ENCODE measurements at places on chromosomes 12 and 14. TPM values are rescaled to one million over a fixed set of nuclear protein-coding genes. Genes with fewer than 3 reads are reported as not detected.

- no peaks in the 10 kb centered on the region for H3K36me3 ChIP-seq
- H3K4me3 ChIP-seq = no peak overlapping the region
- no peak for DNase-seq
- H3K27me3 ChIP-seq = no peaks in the 10 kb centered on the region
- H3K27ac ChIP-seq = no peak overlapping the region
These were observed 79.6 kb downstream of the HMGA2 start for GRCh38 chr12:65903691-65904383.

DNA sequence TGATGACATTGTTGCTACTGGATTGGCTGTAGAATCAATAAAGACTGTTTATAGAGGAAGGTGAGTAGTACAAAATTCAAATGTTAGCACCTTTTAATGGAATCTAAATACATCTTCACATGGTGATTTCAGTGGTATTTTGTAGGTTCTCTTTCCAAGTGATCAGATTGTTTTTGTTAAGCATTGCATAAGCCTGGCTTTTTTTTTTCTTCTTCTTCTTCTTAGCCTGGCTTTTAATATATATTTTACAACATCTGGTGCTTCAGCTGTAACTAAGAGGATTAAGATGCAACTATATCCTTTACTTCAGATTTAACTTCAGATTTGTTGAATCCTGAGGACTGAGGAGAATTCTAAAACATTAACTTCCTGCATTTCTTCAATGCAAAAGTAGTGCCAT, 57.3 kb upstream of the ATF1 start:
- H3K27me3 ChIP-seq = no peaks in the 10 kb centered on the region
- no peak overlapping the region for H3K27ac ChIP-seq
- H3K36me3 ChIP-seq = no peaks in the 10 kb centered on the region
- no peak for DNase-seq
- no peak overlapping the region for H3K4me3 ChIP-seq

DNA sequence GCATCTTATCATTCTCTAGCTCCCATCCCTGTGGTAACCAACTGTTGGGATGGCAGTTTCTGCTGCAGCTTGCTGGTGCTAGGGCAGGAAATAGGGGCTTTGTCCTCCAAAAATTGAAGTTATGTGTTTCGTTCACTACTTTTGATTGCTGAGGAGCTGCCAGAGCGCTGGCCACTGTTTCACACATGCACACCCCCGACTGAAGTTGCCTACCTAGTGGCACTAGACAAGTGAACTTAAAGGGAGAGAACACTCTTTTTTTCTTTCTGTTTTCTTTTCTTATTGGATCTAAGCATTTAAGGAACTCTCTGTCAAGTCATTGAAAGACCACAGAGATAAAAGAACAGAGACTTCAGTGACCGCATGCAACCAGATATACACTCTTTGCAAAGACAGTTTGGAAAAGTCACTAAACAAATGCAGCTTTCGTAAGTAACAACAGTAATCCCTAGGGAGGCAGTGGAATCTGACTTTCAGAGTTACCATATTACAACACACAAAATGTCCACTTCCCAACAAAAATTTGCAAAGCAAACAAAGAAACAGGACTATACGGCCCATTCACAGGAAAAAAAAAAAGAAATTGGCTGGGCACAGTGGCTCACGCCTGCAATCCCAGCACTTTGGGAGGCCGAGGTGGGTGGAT, 12.0 kb downstream of the TFCP2 start:
- no peaks in the 10 kb centered on the region for H3K4me1 ChIP-seq
- H3K27ac ChIP-seq = no peak overlapping the region
- no peaks in the 10 kb centered on the region for H3K27me3 ChIP-seq
- H3K4me3 ChIP-seq = no peak overlapping the region
- no peak for DNase-seq

DNA sequence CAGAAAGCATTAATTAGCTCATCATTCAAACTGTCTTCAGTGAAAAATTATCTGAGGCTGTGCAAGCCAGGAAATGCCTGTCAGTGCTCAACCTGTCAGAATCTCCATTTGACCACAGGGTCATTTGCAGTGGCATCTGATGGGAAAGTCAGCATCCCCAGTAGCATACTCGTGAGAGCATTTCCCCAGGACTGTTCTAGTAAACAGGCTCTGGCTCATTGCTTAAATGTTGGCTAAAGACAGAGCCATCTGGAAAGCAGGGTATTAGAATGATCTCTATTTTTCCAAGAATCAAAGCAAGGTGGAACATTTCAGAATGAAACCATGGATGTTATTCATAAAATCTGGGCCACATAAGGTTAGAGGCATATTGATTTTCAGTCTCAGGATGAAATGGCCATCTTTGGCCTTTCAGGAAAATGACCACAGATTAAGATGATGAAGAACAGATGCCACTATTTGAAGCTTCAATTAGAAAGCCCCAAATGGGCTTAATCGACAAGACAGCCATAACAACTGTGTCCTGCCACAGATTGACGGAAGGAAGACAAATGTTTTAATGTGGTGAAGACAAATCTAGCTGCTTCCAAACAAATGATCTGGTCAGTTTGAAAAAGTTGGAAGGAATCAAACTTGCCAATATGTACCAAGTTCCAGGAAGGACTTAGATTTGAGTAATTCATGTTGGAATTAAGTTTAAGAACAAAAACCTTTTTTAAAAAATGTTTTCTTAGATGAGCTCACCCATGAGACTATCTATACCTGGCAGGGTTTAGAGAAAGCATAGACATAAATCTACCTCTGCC, 94.0 kb upstream of the FAR2 start:
- no peak for DNase-seq
- H3K27me3 ChIP-seq = no peaks in the 10 kb centered on the region
- no peak overlapping the region for H3K27ac ChIP-seq
- H3K4me1 ChIP-seq = no peaks in the 10 kb centered on the region

IL31 gene
- not detected for total RNA-seq

GPRC5D gene
- not detected for total RNA-seq

Data from heart right ventricle (tissue), 16 donors.